Lung (tissue), 17 donors: ENCODE measurements at places on chromosomes 5 and 9. TPM values are rescaled to one million over a fixed set of nuclear protein-coding genes. Genes with fewer than 3 reads are reported as not detected.

The CDH6 gene
- 2.2 TPM for polyA plus RNA-seq

The SLC6A18 gene
- polyA plus RNA-seq: not detected

The SHB gene
- 10.8 TPM for polyA plus RNA-seq

The CARD9 gene
- polyA plus RNA-seq: 16.0 TPM

DNA sequence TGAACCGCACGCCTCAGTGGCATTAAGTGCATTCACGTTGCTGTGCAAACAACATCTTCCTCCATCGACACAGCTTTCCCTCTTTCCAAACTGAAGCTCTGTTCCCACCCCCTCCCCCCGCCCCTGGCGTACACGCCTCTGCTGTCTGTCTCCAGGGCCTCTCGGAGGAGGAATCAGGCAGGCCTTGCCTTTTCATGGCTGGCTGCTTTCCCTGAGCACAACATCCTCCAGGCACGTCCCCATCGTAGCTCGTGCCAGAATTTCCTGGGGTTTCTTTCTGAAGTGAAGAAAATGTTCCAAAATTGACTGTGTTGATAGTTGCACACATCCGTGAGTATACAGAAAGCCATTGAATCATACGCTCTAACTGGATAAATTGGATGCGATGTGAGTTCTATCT lies 22.3 kb upstream of the TMEM250 start:
- peak; percentile 74 for DNase-seq

GRCh38 chr5:164224772-164225171 lies 719.4 kb downstream of the MAT2B start:
- DNase-seq: no peak

- DNase-seq: no peak
These were observed 28.7 kb upstream of the ACTBL2 start for GRCh38 chr5:57511321-57511720.

DNA sequence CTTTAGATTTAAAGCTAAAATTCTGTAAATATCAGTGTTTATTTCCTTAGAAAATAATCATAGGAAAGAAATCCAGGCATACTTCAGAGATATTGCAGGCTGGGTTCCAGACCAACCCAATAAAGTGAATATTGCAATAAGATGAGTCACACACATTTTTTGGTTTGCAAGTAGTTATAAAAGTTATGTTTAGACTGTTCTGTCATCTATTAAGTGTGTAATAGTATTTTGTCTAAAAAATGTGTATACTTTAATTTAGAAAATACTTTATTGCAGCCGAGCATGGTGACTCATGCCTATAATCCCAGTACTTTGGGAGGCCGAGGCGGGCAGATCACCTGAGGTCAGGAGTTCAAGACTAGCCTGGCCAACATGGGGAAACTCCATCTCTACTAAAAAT lies 6.9 kb upstream of the RIC1 start:
- no peak for DNase-seq

DNA sequence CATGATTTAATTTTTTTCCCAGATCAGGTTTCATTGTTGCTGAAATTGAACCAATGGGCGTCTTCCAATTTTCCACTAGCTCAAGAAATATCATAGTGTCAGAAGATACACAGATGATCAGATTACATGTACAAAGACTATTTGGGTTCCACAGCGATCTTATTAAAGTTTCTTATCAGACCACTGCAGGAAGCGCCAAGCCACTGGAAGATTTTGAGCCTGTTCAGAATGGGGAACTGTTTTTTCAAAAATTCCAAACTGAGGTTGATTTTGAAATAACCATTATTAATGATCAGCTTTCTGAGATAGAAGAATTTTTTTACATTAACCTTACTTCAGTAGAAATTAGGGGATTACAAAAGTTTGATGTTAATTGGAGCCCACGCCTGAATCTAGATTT lies 251.6 kb downstream of the ADGRV1 start:
- DNase-seq: no peak

DNA sequence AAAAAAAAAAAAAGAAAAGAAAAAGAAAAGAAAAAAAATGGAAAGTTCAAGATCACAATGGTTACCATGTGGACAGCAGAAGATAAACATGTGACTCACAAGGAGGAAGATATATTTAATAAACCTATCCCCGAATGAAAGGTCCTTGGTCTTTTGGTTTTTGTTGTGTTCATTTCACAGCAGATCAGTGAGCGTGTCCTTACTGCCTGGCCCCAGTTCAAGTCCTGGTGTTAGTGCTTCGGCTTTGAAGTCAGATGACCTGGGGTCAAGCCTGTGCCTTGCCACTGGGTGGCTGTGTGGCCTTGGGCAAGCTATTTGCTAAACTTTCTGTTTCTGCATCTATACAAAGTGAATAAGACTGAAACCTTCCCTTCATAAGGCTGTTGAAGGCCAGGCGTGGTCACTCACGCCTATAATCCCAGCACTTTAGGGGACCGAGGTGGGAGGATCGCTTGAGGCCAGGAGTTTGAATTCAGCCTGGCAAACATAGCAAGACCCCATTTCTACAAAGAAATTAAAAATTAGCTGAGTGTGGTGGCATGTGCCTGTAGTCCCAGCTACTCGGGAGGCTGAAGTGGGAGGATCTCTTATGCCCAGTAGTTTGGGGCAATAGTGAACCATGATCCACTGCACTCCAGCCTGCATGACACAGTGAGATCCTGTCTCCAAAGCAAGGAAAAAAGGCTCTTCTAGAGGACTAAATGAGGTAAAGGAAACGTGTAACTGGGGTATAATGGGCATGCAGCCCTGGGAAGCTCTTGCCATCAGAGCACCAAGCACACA lies 94.5 kb upstream of the SPATA31D4 start:
- no peak for DNase-seq

DNA sequence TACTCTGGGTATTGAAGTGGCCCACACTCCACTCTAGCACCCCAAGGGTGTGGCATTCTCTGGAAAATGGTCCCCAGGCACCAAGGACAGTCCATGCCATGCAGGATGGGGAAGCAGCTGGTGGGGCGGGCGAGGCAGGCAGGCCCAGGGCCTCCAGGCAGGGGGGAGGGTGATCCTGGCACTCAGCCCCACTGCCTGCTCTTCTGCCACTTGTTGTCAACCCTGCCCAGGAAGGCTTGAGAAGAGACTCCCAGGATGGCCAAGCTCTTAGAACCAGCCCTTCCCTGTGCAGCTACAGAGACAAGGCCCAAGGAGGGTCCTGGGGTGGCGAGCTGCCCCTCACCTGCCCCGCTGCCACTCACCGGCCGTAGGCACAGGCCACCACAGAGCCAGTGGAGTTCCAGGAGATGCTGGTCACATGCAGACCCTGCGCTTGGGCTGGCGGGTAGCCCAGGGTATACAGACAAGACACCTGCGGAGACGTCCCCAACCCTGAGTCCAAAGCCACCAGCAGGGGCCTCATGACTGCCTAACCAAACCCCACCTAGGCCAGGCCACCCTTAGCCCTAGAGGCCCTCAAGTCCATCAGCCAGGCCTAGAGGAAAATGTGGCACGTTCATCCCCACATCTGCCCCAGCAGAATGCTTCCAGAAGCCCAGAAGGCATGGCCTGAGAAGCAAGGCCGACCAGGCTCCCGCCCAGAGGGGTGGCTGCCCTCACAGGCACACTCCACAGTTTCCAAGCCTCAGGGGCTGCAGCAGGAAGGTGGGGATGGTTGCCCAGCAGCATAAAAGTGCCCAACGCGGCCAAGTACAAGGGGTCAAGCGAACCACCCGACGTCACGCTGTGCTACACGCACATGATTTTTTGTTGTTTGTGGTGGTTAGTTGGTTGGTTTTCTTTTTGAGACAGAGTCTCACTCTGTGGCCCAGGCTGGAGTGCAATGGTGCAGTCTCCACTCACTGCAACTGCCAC lies 19.8 kb downstream of the DYNC2I2 start:
- DNase-seq: no peak

DNA sequence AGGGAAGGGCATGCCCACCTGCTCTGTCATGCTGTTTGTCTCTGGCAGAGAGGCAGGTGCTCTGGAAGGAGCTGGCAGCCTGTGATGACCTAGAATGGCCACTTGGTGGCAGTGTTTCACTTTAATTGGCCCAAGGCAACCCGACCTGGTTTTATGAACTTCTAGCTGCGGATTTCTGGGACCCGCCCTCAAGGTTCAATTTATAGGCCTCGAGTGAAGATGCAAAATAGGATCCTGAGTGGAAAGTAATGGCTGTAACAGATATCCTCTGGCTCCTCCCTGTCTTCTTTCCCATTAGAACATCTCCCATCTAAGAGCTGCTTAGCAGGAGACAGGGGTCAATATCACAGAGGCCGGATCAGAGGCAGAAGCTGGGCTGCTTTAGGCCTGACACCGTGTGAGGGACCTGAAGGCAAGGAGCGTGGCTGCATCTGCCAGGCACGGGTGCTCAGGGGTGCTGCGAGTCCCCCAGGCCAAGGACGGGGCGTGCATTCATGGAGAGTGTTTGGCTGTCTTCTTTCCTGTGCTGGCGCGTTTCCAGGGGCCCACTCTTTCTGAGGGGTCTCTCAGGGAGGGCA lies 56.7 kb upstream of the SLC28A3 start:
- DNase-seq: peak; percentile 73

GRCh38 chr9:9998491-9999287 lies 614.1 kb downstream of the PTPRD start:
- no peak for DNase-seq

GRCh38 chr5:90479611-90480385 lies 5.1 kb downstream of the POLR3G start:
- DNase-seq: no peak

GRCh38 chr5:92687821-92688722 lies 892.9 kb downstream of the NR2F1-AS1 start:
- DNase-seq: peak; percentile 90
